ENCODE measurements at places on chromosomes 11 and 22. TPM values are rescaled to one million over a fixed set of nuclear protein-coding genes. Genes with fewer than 3 reads are reported as not detected.

The LDHAL6A gene
- 0.83 TPM for polyA plus RNA-seq

The MMP11 gene
- polyA plus RNA-seq: 20.4 TPM

The PKDREJ gene
- polyA plus RNA-seq: 0.39 TPM

The OR52N4 gene
- not detected for polyA plus RNA-seq

The KRTAP5-9 gene
- 0.19 TPM for polyA plus RNA-seq

The NXF1 gene
- polyA plus RNA-seq: 113 TPM

The ANO9 gene
- polyA plus RNA-seq: 9.8 TPM

The MFNG gene
- polyA plus RNA-seq: 10.6 TPM

The SMTNL1 gene
- polyA plus RNA-seq: 0.30 TPM

The CABP4 gene
- polyA plus RNA-seq: 0.36 TPM

The INPPL1 gene
- 131 TPM for polyA plus RNA-seq

The LBHD1 gene
- 3.3 TPM for polyA plus RNA-seq

The CACNA1I gene
- 0.03 TPM for polyA plus RNA-seq

The GLYAT gene
- polyA plus RNA-seq: 138 TPM

The PARVA gene
- polyA plus RNA-seq: 126 TPM

The SART1 gene
- polyA plus RNA-seq: 49.6 TPM

The PRODH gene
- polyA plus RNA-seq: 16.3 TPM

Data from right renal pelvis (tissue), 4 donors.